ENCODE measurements at places on chromosomes 3 and 15.
A peak's percentile ranks its signal among the peaks of the same experiment; 100 is the strongest.

GRCh38 chr3:37041546-37042195, 48.4 kb downstream of the MLH1 start:
- DNase-seq: no peak

GRCh38 chr3:55554634-55555425, 67.7 kb upstream of the WNT5A start:
- no peak for DNase-seq

DNA sequence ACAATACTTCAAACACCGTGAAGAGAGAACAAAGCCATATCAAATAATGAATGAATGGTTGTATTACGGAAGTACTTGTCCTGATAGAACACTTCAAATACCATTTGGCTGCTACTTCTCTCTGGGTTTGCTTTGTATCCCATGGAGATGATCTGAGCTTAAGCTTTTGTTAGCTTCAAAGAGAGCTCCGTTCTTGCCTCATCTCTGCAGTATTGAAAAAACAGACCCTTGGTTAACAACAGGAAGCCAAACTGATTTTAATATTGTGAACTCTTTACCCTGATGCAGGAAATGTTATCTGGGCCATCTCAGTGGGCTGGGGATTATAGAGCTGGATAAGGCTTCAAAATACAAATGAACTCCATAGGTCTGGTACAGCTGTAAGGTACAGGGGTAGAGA, 101.0 kb downstream of the CHL1 start:
- DNase-seq: no peak

DNA sequence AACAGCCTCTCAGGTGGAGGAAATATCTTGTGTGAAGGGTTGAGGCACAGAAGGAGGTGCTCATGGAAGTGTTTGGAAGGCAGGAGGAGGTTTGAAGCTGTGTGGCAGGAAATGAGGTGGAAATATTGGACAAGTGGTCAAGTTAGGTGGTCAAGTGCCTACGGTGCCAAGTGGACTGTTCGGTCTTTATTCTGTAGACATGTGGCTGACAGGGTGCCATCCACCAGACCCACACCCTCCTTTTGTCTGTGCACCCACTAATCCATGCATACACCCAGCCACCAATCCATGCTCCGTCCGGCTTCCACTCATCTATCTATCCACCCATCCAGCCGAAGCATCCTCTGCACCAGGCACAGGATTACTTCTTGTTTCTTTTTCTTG, 2.2 kb downstream of the SLC6A20 start:
- DNase-seq: no peak

DNA sequence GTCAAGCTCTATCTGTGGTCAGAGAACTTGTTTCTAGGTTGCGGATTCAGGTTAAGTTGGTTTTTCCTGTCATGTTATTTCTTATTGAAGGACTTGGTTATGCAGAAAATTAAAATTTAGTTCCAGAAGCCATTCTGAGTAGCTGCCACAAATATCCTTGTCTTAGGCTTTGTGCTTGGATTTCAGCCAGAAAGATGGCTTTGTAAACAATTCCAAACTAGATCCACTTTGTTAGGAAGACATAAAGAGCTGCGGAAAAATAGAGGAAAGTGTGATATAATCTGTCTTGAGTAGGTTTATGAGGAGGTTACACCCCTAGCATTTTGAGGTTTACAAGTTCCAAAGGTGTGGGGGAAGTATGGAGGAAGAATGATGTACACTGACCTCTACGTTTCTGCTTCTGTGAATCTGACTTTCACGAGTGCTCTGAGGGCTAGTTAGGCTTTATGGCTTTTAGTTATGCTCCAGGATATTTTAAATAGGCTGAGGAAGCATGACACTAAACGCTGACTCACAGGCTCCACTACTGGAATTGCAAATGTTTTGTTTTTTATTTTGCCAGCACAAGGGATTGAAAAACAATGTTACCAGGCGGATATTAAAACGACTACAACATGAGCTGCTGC, 46.3 kb upstream of the UTS2B start:
- no peak for DNase-seq

GRCh38 chr15:101538996-101539395, 49.5 kb upstream of the PCSK6 start:
- DNase-seq: no peak

GRCh38 chr3:30681649-30682211, 75.3 kb downstream of the TGFBR2 start:
- peak; percentile 20 for DNase-seq

- no peak for DNase-seq
These were observed 105.0 kb downstream of the EDEM1 start for GRCh38 chr3:5292512-5292911.

GRCh38 chr15:101349047-101349951, 54.3 kb upstream of the SNRPA1 start:
- DNase-seq: no peak

DNA sequence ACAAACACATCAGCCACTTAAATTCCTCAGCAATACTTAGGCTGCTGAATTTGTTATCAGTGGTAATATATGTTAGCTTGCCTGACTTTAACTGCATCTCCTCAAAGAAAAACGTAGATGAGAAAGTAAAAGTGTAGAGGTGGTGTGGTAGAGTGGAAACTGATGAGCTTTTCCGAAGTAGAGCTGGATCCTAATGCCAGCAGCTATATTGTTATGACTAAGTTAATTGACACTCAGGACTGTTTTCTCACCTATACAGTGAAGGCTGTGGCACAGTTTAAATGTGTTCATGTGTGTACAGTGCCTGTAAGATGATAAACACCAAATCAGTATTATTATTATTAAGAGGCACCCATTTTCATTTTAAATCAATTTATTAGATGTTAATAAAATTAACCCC, 174.9 kb downstream of the TNIK start:
- DNase-seq: no peak

- DNase-seq: no peak
These were observed 30.0 kb downstream of the TARS3 start for GRCh38 chr15:101694261-101694660.

- no peak for DNase-seq
These were observed 271.3 kb downstream of the PLOD2 start for GRCh38 chr3:145889730-145890129.

DNA sequence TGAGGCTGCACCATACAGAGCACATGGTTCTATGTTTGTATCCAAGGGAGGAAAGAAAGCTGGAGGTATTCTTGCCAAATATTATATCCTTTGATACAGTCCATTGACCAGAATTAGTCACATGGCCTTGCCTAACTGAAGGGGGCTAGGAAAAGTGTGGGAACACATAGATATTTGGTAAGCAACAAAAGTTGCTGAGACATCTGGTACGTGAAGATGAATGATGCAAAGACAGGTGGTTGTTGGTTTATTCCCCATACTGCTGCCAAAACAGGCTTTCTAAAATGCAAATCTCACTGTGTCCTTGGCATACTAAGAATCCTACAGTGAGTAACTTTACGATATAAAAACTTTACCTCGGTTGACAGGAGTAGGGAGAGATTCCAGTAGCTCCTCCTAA, 162.2 kb downstream of the VGLL3 start:
- DNase-seq: no peak

DNA sequence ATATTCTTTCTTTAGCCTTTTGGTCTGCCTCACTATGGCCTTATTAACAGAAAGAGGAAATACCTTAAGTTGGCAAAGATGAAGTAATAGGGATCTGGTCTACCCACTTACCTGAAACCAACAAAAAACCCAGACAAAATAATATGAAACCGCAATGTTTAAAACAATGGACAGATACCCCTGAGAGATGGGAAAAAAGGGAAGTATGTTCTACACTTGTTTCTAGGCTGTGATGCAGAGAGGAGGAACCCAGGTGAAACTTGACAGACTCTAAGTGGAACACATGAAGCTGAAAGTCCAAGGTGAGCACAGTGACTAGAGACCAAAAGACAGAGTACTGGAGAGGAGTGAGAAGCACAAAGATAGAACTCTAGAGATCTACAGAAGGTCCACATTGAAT, 78.4 kb downstream of the NR2E3 start:
- DNase-seq: no peak

GRCh38 chr15:100201376-100202280, 140.1 kb downstream of the ADAMTS17 start:
- DNase-seq: no peak

DNA sequence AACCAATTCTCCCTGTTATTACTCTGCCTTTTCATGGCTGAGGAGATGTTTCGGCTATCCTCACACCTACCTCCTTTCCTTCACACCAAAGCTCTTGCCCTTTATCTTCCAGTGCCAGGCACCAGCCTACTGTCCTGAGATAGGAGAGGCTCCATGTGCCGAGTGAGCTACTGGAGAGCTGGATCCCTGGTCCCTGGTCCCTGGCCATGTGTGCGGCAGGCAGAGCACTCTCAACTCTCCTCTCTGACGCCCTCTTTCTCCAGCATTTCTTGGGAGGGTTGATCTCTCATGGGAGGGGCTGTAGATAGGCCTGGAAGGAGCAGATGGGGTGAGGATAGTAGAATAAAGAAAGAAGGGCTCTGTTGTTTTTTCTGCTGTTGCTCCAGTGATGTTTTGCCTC, 277.1 kb upstream of the UMPS start:
- DNase-seq: no peak

DNA sequence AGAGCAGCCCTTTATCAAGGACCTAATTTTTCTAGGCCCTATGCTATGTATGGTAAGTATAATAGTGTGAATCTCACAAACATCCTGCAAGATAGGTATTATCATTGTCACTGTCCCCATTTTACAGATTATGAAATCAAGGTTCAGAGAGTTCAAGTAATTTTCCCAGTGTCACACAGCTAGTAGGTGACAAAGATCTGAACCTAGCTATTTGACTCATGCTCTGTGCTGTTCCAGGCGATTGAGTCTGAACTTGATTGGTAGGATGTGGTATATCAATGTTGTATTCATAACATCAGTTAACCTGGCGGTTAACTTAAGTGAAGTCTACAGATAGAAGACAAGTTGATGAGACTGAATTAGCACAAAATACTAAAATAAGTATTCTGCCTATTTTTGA, 229.9 kb downstream of the CHST2 start:
- no peak for DNase-seq

DNA sequence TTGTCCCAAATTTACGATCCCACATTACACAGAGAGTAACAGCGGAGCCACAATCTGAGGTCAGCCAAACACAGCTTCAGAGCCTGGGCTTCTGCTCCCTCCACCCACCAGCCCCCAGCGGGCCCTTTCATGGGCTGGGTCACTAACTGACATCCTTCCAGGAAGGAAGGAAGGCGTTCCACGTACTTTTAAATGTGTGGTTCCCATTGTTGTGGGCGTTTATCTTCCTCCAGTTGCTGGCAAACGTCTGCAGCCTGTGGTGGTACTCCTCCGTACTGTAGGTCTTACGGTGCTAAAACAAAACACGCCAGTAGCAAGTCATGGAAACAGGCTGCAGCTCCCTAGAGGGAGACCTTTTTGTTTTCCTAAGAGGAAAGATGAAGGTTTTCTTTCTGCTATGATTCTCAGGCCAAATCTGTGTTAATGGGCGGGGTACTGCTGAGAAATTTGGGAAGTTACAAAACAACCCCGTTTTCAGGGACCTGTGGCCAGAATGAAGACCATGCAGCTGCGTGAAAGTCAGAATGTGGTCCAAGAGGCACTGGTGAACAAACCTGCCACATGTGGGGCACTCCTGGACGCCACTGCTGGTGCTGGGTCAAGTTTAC, 7.6 kb downstream of the CTSH start:
- peak; percentile 31 for DNase-seq

DNA sequence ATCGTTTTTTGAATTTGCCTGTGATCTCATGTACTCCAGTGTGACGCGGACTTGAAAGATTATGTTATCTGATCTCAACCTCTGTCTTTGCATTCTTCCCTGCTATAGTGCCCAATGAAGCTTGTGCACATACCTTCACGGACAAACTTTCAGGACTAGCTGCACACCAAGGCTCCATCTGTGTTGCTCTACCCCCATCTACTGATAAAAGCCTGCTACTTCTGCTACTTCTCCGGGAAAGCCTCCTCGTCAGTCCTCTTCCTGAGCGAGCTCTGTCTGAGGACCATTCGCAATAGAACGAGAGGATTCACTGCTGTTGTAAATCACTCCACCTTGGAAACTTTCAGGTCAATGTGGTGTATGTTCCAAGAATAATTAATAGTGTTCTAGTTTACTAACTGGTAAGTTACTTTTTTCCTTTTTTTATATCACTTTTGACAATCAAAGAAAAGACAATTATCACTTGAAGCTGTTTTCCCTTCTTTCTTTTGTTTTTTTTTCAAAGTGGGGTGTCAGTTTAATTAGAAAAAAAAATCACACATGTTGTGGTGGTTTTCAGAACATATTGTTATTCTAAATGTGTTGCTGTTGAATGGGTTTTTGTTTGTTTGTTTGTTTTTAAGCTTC, 217.6 kb downstream of the ARRDC4 start:
- peak; percentile 65 for DNase-seq

GRCh38 chr15:41809121-41809520, 18.8 kb upstream of the JMJD7 start:
- DNase-seq: no peak

DNA sequence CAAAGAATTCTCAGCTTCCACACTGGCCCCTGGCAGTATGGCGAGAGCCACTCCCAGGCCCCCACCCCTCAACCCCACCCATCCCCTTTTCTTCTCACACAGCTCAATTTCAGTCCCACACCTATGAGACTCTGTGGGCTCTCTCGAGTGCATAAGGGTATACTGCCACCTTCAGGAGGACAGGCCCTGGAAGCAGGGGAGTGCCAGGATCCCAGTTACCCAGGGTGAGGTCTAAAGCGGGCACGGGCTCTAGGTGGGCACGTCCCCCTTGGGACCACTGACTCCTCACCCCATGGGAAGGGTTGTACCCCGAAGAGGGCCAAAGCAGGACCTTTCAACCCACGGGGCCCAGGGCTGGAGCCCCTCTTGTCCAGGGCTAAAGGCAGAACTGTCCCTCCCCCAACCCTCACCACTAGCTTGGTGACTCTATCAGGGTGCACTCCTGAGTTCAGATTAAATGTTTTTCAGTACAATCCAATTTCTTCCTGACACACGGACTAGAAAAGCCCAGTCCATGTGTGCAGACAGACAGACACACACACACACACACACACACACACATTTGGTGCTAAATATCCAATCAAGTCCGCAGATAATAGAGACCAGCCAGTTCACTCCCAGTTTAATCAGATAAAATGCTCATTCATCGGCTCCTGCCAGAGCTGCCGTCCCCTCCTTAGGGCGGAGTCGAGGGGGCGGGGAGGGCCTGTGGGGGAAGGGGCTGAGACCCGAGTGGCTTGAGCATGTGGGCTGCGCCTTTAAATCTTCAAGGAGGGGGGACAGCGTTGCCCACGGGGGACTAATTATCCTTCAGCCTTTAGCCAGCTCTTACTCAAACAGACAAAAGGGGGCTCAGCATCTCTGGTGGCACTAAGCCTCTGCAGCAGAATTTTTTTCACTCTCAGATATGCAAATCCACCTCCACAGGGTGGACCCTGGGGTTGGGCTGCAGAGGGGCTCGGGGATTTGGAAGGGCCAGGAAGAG, 59.3 kb downstream of the CYP11A1 start:
- peak; percentile 64 for DNase-seq

GRCh38 chr15:71096676-71097075, 18.6 kb upstream of the THSD4 start:
- DNase-seq: no peak

DNA sequence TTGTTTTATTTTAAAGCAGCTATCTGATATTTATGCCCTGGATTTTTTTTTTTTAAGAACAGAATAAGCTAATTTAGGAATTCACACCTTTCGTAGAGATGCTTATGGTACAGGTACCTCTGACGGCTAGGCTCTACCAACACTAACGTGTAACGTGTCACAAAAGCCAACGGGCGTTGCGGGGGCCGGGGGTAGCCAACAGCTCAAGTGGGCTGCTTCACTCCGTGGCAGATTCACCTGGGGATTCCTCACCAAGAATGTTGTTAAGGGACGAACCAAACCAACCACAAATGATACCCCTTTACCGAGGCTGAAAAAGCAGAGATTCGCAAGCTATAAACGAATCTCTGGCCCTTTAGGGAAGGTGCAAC, 1.0 kb downstream of the TMCC1 start:
- no peak for DNase-seq

- DNase-seq: no peak
These were observed 1.5 kb downstream of the CD80 start for GRCh38 chr3:119557877-119558269.

Data from endothelial cell (in vitro differentiated cells).